ENCODE measurements at places on chromosomes 3 and 15.

DNA sequence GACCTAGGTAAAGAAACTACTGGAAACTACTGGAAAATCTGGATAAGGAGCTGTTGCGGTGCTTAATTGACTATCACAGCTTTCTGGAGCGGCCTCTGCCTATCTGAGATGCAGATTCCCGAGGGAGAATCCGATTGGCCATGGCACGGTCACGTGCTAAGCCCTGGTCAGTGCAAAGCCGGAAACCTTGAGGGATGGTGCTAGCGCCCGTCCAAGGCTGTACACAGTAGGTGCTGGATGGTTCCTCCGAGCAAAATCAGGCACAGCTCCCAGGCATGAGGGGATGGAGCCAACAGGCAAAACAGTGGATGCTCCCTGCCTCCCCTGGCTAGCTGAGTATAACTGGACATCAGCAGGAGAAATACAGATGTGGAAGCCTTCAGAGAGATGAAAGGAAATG lies 238.7 kb upstream of the HES1 start:
- no peak for DNase-seq

DNA sequence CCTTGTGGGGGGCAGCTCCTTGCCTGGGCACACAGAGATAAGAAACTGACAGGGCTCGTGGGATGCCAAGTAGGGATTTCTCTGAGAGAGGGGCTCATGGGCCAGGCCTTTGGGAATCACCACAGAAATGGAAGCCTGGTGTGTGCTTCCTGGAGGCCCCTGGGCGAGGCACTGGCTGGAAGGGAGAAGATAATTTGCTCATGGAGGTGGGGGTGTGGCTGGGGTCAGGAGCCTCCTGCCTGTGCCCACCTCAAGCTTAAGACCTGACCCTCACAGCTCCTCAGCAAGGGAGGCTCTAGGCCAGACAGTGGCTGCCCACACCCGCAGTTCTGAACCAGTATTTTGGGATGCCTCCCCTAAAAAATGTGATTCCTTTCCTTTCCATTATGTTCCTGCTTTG lies 16.9 kb upstream of the CPNE9 start:
- DNase-seq: no peak

DNA sequence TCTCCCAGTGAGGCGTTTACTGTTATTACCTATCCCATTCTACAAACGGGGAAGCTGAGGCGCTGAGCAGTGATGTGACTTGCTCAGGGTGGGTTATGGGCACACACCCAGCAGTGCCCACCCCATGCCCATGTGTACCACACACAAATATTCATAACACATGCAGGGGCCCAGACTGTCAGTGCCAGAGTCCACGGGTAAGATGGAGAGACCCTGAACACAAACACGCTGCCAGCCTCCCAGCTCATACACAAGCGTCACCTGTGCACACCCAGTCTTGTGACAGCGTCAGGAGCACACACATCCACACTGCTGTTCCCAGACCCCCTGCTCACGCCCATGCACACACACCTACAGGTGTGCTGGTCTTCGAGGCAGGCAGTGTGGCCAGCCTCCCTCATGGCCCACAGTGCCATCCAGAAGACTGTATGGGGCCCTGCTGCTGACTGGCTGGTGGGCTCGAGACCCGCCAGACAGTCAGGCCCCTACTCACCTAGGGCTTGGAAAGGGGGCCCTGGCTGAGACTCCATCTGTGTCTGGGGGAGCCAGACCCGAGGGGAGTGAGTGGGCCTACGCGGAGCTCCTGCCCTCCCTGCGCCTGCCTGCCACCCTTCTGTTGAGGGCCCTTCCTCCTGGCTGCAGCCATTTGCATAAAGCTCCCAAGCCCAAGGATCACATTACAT lies 39.4 kb downstream of the DNAJB8 start:
- no peak for DNase-seq

GRCh38 chr3:187742351-187743171 lies 2.7 kb downstream of the BCL6 start:
- DNase-seq: peak; percentile 63

DNA sequence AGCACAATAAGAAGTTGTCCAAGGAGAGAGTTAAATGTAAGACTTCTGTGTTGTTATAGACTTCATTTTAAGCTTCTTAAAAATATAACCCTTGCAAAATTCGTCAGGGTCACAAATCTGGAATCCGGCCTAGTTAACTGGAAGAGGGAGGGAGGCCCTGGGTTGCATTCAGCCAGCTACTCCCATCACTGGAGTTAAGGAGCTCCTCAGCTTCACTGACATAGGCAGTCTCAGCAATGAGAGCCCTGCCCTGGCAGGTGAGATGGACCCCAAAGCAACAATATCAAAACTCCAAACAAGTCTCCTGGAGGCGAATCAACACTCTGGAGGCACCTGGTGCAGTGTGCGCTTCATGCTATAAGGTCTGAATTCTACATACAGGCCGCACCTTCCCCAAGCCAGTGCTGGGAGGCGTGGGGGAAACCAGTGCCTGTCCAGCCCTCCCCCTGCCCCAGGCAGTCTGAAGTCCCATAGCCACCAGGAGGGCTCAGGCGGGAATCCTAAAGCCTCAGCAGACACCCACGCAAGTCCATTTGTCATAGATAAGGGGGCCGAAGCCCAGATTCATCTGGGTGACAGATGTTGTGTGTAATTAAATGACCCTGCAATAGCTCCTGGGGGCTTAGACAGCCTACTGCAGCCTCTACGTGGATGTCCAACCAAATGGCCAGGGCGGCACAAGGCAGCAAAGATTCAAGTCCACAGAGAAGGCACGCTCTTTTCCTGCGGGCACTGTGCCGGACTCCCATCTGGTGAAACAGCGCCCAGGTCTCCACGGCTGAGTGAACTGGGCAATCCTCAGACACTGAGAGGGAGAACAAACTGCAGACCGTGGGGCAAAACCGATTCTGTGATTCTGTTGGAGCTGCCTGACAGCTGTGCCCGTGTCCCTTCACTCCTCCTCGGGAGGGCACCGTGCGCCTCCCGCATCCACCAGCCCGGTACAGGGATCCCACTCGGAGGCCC lies 64.9 kb downstream of the ATP10A start:
- no peak for DNase-seq

GRCh38 chr3:110806924-110807323 lies 264.7 kb upstream of the NECTIN3 start:
- DNase-seq: no peak

DNA sequence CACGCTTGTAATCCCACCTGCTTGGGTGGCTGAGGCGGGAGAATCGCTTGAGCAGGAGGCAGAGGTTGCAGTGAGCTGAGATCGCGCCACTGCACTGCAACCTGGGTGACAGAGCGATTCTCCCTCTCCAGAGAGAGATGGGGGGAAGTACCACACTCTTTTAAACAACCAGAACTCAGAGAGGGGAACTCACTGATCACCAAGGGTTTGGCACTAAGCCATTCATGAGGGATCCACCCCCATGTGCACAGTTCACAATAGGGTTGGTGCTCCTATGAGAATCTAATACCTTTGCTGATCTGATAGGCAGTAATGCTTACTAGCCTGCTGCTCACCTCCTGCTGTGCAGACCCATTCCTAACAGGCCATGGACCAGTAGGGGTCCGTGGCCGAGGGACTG lies 51.6 kb downstream of the QTRT2 start:
- no peak for DNase-seq

GRCh38 chr15:53469422-53469821 lies 290.0 kb downstream of the WDR72 start:
- no peak for DNase-seq

DNA sequence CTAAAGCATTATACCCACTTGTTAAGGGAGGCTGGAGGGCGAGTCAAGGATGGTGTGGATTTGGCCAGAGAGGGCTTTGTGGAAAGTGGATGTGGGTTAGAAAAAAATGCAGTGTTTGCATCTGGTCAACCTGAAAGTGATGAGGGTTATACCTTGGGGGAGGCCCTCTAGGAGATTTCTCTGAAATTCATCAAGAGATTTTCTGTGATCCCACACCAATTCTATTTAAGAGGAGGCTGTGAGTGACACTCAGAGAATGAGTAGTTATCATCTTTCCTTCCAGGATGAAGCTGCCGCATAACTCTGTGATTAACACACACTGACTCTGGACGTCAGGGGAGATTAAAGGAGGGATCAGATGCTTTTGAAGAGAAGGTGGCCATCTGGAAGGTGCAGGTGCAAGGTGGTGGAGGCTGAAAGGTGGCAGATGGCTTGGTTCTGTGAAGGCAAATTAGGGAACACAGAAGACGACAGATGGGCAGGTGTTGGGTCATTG lies 54.8 kb downstream of the ANAPC13 start:
- DNase-seq: no peak

DNA sequence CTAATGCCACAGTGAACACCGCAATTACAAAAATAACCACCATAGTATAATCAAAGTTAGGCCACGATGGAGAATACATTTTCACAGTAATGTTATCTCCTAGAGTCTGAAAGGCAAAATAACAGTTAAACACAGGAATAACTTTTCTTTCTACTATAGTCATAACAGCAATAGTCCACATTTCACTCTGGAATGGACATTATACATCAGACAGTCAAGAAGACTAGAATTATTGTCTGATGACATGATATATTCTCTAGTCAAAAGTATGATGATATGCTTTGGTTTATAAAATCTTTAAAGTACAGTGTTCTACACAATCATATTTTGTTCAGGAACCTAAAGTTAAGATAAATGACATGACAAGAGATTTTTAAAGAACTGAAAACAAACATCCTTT lies 18.0 kb downstream of the SPPL2A start:
- DNase-seq: no peak

DNA sequence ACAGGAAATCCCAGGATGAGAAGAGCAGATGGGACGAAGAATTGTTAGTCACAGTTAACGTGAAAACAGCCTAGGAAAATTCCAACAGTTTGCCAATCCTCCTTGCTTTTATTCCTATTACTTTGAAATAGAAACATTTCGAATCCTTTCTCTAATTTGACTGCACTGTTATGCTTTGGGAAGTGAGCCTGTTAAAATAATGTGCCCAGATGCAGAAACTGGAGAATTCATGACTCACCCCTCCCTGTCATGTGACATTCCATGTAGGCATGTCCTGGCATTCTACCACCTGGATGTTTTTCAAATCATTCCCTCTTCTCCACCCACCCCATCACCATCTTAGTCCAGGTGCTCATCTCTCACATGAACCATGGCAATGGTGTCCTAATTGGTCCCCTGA lies 107.3 kb downstream of the MINAR1 start:
- DNase-seq: no peak

GRCh38 chr15:41105348-41106334 lies 10.4 kb downstream of the INO80 start:
- no peak for DNase-seq

DNA sequence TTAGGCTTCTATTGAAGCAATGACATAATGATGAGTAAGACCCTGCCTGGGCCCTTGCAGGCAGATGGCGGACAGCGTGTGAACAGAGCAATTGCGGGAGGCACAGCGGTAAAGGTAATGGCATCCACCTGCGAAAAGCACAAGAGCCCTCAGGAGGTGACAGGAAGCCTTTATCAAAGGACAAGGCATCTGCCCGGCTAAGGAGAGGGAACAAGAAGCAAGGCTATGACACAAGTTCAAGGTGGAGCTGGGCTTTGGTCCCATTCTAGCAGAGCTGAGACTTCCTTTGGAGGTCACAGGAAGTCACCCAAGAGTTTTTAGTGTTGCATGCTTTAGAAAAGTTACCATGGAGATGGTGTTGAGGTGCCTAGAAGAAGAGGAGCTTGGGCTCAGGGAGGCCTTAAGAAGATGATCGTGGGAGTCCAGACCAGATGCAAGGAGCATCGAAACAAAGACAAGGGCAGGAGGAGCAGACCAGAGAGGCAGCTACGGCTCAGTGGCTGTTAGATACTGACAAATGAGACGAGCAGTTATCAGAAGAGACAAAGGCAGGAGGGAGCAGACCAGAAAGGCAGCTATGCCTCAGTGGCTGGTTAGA lies 34.5 kb downstream of the OSBPL10 start:
- no peak for DNase-seq

- DNase-seq: no peak
Observed at GRCh38 chr15:31964586-31965307, 65.6 kb upstream of the CHRNA7 start.

- no peak for DNase-seq
Observed at GRCh38 chr3:120101624-120102023, 7.4 kb upstream of the GSK3B start.

DNA sequence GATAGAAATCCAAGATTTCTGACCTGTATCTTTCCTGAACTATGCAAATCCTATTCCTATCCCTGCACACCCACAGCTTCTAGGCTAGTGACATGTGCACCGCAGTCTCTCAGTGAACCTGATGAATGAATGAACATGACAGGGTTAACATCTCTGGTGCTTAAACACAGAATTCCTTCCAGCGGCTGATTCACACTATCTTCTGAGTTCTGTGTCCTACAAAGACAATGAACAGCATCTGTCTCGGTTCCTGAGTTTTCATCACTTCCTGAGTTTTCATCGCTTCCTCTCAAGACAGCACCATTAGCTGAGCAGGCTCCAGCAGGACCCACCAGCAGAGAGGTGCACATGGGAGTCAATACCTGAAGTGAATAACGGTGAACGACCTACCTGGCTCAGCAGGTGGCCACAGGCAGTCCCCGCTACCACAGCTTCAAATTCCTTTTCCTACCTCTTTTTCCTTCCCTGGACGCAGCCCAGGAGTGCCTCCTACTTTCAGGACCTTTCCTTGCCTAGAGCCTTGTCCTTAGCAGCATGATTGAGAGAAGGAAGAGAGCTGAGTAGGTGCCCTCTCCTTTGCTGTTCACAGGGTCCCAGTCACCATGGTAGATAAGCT lies 113.5 kb downstream of the IGF2BP2 start:
- DNase-seq: no peak

GRCh38 chr3:40800343-40800742 lies 275.6 kb downstream of the ZNF621 start:
- no peak for DNase-seq

DNA sequence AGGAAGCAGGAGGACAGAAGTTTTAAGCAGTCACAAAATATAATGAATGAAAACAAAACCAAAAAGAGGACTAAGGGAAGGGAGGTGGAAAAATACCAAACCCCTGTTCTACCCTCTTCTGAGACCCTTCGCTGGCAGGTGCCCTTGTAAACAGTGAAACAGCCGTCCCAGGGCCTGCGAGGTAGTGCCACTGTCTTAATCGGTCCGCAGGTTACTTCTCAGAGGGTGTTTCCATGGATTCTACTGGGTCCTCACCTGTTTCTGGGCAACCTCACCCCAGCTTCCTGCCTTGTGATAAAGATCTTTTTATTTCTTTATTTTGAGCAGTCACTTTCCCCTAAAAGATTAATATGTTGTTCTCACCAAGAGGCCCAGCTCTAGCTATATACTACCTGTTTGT lies 65.3 kb downstream of the SLC30A4 start:
- peak; percentile 17 for DNase-seq

- no peak for DNase-seq
Observed at GRCh38 chr15:80375968-80376891, 28.0 kb upstream of the ARNT2 start.

DNA sequence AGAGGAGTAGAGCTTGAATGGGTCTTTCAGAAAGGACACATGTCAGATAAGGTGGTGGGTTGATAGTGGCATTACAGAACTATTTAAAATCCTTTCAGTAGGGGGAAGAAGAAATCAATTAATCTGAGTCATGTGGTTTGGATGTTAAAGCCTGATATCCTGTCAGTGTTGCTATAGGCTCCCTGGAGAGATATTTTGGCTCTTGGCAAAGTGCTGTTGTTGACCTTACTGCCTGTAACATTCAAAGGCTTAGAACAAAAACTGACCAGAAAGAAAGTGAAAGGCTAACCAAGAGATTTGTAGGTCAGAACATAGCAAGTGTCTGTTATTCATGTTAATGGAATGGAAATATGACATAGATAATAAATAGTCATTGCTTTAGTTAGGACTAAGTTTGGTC lies 552.9 kb downstream of the DIPK2A start:
- no peak for DNase-seq

GRCh38 chr3:27642796-27643195 lies 79.3 kb downstream of the EOMES start:
- DNase-seq: no peak

- no peak for DNase-seq
Observed at GRCh38 chr3:184636741-184637316, 75.0 kb downstream of the MAGEF1 start.
